Activated CD4-positive, alpha-beta memory T cell treated with anti-CD3 and anti-CD28 coated beads, Interleukin-2, amount 10 ng/mL, durations not matched to agents 7 days and 5 days (primary cell): ENCODE measurements at places on chromosomes 5 and 9. TPM values are rescaled to one million over a fixed set of nuclear protein-coding genes. Genes with fewer than 3 reads are reported as not detected.
A peak's percentile ranks its signal among the peaks of the same experiment; 100 is the strongest.

- DNase-seq: no peak
- H3K27ac ChIP-seq: no peak overlapping the region
- H3K36me3 ChIP-seq: no peaks in the 10 kb centered on the region
- no peaks in the 10 kb centered on the region for H3K27me3 ChIP-seq
- no peak overlapping the region for H3K4me3 ChIP-seq
Observed at GRCh38 chr5:82285206-82285605, 7.1 kb upstream of the RPS23 start.

DNA sequence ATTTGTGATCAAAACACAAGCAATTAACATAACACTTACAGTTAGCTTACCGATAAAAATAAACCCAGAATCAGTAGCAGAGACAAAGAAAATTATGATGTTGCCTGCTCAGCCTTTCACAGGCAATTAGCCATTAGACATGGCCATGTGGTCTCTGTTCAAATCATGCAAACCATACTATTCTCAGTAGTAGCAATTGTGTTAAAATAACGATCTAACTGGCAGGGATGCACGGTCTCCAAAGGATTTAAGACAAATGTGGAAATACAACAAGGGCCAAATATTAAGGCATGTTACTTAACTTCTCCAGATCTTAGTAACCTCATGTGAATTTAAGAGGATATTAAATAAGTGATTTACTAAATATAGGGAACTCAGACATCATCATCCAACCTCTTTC lies 59.5 kb downstream of the PTBP3 start:
- no peaks in the 10 kb centered on the region for H3K27me3 ChIP-seq
- peaks cover 54% of the 10 kb centered on the region for H3K36me3 ChIP-seq
- no peak overlapping the region for H3K4me3 ChIP-seq

DNA sequence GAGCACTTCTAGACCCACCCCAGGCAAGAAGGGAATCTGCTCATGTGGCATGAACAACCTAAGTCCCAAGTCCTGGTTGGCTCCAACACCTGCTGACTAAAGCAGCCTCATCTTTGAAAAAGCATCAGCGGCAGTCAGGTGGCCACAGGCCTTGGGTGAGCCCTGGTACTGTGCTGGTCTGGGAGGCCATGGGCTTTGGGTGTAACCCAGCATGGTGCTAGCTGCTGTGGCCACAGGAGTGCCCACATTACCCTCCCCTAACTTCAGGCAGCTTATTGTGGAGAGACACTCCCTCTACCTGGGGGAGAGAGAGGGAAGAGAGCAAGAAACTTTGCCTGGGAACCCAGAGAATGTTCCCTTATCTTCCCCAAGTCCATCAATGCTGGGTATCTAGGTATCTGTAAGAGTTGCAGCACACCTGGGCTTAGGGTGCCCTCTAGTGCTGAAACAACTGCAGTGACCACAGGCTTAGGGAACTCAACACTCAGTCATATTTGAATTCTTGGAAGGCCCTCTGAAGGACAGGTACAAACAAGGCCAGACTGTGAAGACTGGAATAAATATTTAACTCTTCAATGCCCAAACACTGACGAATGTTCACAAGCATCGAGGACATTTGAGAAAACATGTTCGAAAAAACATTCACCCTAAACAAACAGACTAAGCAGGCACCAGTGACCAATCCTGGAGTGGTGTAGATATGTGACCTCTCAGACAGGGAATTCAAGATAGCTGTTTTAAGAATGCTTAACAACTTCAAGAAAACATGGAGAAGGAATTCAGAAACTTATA lies 69.9 kb upstream of the OR2K2 start:
- H3K4me1 ChIP-seq: peaks cover under 1% of the 10 kb centered on the region
- H3K36me3 ChIP-seq: peaks cover 77% of the 10 kb centered on the region
- H3K27me3 ChIP-seq: no peaks in the 10 kb centered on the region
- peak; percentile 23 for DNase-seq
- H3K4me3 ChIP-seq: no peak overlapping the region

- H3K36me3 ChIP-seq: no peaks in the 10 kb centered on the region
- no peak overlapping the region for H3K27ac ChIP-seq
- DNase-seq: no peak
- H3K27me3 ChIP-seq: peaks cover 5% of the 10 kb centered on the region
- H3K4me1 ChIP-seq: peaks cover 10% of the 10 kb centered on the region
- no peak overlapping the region for H3K4me3 ChIP-seq
Observed at GRCh38 chr5:14932902-14933469, 61.4 kb upstream of the ANKH start.

- H3K4me1 ChIP-seq: no peaks in the 10 kb centered on the region
- no peak for DNase-seq
- H3K36me3 ChIP-seq: no peaks in the 10 kb centered on the region
- H3K4me3 ChIP-seq: no peak overlapping the region
- H3K27me3 ChIP-seq: no peaks in the 10 kb centered on the region
Observed at GRCh38 chr9:107760469-107761242, 271.1 kb upstream of the KLF4 start.

DNA sequence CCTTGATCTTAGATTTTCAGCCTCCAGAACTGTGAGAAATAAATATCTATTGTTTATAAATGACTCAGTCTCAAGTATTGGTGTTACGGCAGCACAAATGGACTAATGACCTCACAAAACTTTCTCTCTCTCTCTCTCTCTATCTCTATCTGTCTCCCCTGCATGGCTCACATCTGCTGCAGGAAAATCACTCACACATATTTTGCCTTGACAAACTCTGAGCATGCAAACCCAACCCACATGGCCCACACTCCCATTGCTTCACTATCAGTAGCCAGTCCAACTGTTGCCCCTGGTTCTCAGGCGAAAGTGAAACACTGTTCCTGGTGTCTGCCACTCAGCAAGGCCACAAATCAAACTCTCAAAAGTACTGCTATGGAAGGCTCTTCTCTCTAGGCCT lies 66.4 kb upstream of the PIK3R1 start:
- H3K36me3 ChIP-seq: no peaks in the 10 kb centered on the region
- no peak for DNase-seq

Gene CHSY3
- total RNA-seq: not detected
